Left hindlimb (tissue), 1 donor: ENCODE measurements at places on chromosomes 2 and 18.

GRCh38 chr18:5294113-5294456 lies 1.4 kb downstream of the ZBTB14 start:
- no peak for DNase-seq

GRCh38 chr2:46982351-46983064 lies 66.9 kb upstream of the MCFD2 start:
- DNase-seq: no peak

GRCh38 chr2:175465101-175465500 lies 283.6 kb upstream of the ATP5MC3 start:
- no peak for DNase-seq

GRCh38 chr18:23565916-23566547 lies 20.3 kb downstream of the NPC1 start:
- DNase-seq: no peak

GRCh38 chr2:141207036-141207385 lies 923.8 kb downstream of the LRP1B start:
- no peak for DNase-seq

GRCh38 chr2:110873056-110873502 lies 140.7 kb downstream of the ACOXL start:
- DNase-seq: no peak

- DNase-seq: no peak
Measured at GRCh38 chr2:77314721-77315120, 207.5 kb downstream of the LRRTM4 start.

- no peak for DNase-seq
Measured at GRCh38 chr2:238866656-238867277, 18.9 kb downstream of the TWIST2 start.

GRCh38 chr2:44722026-44722625 lies 219.4 kb upstream of the SIX3 start:
- DNase-seq: no peak

DNA sequence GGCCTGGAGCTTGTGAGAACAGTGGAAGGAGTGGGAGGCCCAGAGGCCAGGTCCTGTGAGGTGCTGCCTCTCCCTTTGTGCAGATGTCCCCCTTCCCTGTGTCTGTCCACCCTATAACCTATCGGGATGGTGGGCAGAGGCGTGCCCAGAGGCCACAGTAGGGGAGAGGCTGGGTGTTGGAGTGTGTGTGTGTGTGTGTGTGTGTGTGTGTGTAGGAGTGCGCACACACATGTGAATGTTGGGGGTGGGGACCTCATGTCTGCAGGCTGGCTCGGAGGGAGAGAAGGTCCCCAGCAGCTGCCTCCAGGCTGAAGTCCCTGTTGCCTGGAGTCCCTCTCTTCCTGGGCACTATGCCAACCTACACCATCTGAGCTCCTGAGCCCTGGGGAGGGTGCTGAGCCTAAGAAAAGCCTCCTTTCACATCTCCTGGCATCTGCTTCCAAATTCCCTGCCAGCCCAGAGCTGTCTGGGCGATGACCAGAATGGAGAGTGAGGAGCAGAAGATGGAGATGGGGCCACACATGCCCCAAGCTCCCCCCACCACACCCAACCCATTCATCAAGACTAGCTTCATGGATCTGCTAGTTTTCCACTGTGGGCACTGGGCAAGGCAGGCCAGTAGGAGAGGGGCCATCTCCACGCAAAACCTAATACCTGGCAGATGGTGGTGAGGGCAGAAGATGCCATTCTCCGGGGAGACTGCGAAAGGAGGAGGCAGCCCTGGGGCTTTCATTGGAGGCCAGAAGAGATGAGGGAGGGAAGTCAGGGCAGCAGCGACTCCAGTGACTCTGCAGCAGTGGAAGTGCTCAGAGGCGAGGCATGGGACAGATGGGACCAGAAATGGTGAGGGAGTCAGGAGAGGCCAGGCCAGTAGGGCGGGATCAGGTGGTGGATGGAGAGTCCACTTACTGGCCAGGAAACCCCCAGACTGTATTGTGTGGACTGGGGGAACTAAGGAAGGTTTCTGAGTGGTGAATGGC lies 20.3 kb downstream of the KCNK3 start:
- DNase-seq: no peak

- peak; percentile 50 for DNase-seq
Measured at GRCh38 chr2:189350540-189351209, 90.6 kb upstream of the WDR75 start.

GRCh38 chr2:173652767-173653431 lies 298.2 kb downstream of the CDCA7 start:
- DNase-seq: no peak

DNA sequence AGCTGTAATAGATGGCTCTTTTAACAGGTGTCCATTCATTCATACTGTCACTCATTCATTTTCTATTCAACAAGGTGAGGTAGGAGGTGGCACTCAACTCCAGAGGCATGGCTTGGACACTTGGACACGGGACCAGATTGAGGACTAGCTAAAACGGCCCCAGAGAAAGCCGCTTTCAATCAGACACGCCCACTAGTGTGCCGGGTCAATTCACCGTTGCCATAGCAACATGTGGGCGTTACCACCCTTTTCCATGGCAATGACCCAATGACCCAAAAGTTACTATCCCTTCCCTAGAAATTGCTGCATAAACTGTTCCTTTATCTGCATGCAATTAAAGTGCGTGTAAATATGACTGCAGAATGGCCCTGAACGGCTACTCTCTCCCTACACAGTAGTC lies 49.2 kb upstream of the LGALSL start:
- peak; percentile 62 for DNase-seq
